SK-N-SH (cell line): ENCODE measurements at places on chromosomes 6 and 20.

- H3K27ac ChIP-seq: no peak overlapping the region
- no peaks in the 10 kb centered on the region for H3K27me3 ChIP-seq
- DNase-seq: no peak
- H3K36me3 ChIP-seq: no peaks in the 10 kb centered on the region
- no peaks in the 10 kb centered on the region for H3K4me1 ChIP-seq
These were observed 655.2 kb upstream of the MAP3K7 start for GRCh38 chr6:91241946-91242613.

GRCh38 chr20:11229772-11230171, 556.0 kb upstream of the JAG1 start:
- H3K27me3 ChIP-seq: no peaks in the 10 kb centered on the region
- peak overlapping the region; percentile 74 for H3K27ac ChIP-seq
- H3K4me1 ChIP-seq: peaks cover 4% of the 10 kb centered on the region; the same call in 1 of the 2 replicates
- H3K4me3 ChIP-seq: no peak overlapping the region

- H3K4me1 ChIP-seq: no peaks in the 10 kb centered on the region
- no peak for DNase-seq
- no peaks in the 10 kb centered on the region for H3K36me3 ChIP-seq
- H3K27ac ChIP-seq: no peak overlapping the region
These were observed 20.9 kb downstream of the L3MBTL1 start for GRCh38 chr20:43528258-43528875.

- DNase-seq: no peak
- H3K27ac ChIP-seq: no peak overlapping the region; the same call in 1 of the 2 replicates
- H3K27me3 ChIP-seq: no peaks in the 10 kb centered on the region
- H3K4me1 ChIP-seq: peaks cover 2% of the 10 kb centered on the region; the same call in 1 of the 2 replicates
- no peaks in the 10 kb centered on the region for H3K36me3 ChIP-seq
These were observed 6.6 kb upstream of the TP53RK start for GRCh38 chr20:46695892-46696291.

DNA sequence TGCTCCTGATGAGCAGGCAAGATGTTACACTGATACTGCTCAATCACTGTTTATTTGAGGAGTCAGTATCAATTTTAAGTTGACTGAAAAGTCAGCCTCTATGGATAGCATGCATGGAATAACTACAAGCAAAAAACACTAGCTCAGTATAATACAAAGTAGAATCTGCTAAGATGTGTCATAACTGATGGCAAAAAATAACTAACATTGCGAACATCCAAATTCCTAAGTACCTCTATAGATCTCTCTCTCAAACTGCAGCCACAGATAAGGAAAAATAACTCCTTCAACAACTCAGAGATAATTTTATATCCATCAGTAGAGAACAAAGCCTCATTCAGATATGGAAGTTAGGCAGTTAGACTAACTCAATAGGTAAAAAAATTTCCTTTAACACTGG, 16.3 kb downstream of the HDAC2 start:
- no peak overlapping the region for H3K4me3 ChIP-seq
- peaks cover 83% of the 10 kb centered on the region for H3K36me3 ChIP-seq
- DNase-seq: no peak
- no peaks in the 10 kb centered on the region; the same call in 1 of the 2 replicates for H3K4me1 ChIP-seq

GRCh38 chr20:17622851-17623508, 53.1 kb downstream of the DSTN start:
- no peak overlapping the region for H3K4me3 ChIP-seq
- H3K27me3 ChIP-seq: no peaks in the 10 kb centered on the region
- H3K27ac ChIP-seq: no peak overlapping the region
- H3K36me3 ChIP-seq: peaks cover 3% of the 10 kb centered on the region
- H3K4me1 ChIP-seq: no peaks in the 10 kb centered on the region

GRCh38 chr6:31070711-31071197, 41.6 kb downstream of the C6orf15 start:
- H3K36me3 ChIP-seq: no peaks in the 10 kb centered on the region
- H3K27me3 ChIP-seq: no peaks in the 10 kb centered on the region
- DNase-seq: no peak
- H3K4me3 ChIP-seq: no peak overlapping the region
- peaks cover 6% of the 10 kb centered on the region; the same call in 1 of the 2 replicates for H3K4me1 ChIP-seq
- no peak overlapping the region for H3K27ac ChIP-seq

DNA sequence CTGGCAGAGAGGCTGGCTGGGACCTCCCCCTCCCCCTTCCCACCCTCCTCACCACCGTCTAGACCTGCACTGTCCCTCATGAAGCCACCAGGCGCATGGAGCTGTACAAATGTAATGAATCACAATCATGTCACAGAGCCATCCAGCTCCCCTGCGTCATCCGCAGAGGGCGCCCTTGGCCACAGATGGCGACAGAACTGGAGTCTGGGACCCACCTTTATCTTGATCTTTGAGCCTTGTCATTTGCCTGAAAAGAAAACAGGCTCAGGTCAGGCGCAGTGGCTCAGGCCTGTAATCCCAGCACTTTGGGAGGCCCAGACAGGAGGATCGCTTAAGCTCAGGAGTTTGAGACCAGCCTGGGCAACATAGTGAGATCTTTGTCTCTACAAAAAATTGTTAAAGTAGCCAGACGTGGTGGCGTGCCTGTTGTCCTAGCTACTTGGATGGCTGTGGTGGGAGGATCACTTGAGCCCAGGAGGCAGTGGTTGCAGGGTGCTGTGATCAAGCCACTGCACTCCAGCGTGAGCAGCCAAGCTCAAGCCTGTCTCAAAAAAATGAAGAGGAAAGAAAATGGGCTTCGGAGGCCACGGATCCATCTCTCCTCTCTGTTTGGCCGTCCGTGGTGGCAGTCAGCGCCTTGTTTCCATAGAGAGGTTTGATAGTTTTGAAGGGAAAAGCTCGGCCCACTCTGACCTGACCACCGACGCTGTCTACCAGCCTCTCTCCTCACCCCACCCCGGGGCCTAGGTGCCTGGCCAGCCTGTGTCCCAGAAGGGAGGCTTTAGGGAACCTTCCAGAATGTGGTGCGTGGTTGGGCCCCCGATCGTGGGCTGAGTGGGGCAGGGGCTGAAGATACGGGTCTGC, 6.2 kb downstream of the COL9A3 start:
- DNase-seq: peak; percentile 89
- no peak overlapping the region for H3K27ac ChIP-seq
- H3K4me3 ChIP-seq: no peak overlapping the region

DNA sequence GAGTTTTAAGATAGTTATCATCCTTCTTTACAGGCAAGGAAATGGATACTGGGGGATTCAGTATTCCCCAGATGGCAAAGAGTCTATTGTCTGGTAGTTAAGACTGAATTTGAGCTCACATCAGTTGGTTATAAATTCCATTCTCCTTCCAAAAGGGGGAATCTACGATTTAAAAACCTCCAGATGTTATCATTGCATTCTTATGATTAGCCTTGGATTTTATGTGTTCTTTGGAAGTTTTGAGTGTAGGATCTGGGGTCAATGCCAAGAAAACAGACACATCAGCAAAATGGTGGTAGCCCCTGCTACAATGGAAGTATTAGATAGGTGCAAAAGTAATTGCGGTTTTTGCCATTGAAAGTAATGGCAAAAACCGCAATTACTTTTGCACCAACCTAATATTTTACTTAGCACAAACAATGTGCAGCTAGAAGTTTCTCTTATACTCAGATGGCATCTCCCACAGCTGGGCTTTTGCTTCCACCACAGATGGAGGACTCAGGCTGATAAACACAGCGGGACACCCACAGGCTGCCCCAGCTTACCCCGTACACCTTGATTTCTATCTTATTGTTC, 168.2 kb upstream of the RIN2 start:
- no peak for DNase-seq
- peaks cover 21% of the 10 kb centered on the region; the same call in 1 of the 2 replicates for H3K27me3 ChIP-seq
- no peaks in the 10 kb centered on the region for H3K4me1 ChIP-seq
- no peak overlapping the region for H3K27ac ChIP-seq

- DNase-seq: peak; percentile 52
- H3K36me3 ChIP-seq: no peaks in the 10 kb centered on the region
- no peaks in the 10 kb centered on the region for H3K27me3 ChIP-seq
- H3K4me3 ChIP-seq: no peak overlapping the region
These were observed 214.3 kb upstream of the MARCKS start for GRCh38 chr6:113642714-113643406.

GRCh38 chr20:15986690-15987089, 586.6 kb downstream of the KIF16B start:
- DNase-seq: no peak
- H3K27me3 ChIP-seq: no peaks in the 10 kb centered on the region
- no peak overlapping the region for H3K27ac ChIP-seq
- no peaks in the 10 kb centered on the region for H3K4me1 ChIP-seq

GRCh38 chr20:8842525-8842924, 226.4 kb upstream of the PLCB4 start:
- H3K36me3 ChIP-seq: no peaks in the 10 kb centered on the region
- no peaks in the 10 kb centered on the region for H3K27me3 ChIP-seq
- no peak overlapping the region for H3K27ac ChIP-seq
- DNase-seq: no peak

DNA sequence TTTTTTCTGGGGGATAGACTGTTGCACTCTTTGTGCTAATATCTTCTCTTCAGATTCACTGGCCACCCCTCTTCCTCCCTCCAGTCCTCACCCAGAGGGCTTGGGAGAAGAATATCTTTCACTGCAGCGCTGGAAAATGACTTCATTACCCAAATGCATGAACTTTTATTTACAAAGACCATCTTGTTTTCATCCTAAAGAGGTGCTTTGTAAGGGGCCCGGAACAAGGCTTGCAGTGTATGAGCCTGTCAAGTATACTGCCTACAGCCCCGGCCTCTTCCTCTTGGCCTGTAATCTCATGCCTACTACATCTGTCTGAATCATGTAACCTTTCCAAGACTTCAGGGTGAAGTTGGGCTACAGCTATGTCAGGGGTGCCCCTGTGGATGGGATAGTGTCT, 554 bp upstream of the LAMA4 start:
- DNase-seq: no peak
- no peak overlapping the region for H3K4me3 ChIP-seq
- H3K27ac ChIP-seq: no peak overlapping the region
- no peaks in the 10 kb centered on the region for H3K27me3 ChIP-seq

DNA sequence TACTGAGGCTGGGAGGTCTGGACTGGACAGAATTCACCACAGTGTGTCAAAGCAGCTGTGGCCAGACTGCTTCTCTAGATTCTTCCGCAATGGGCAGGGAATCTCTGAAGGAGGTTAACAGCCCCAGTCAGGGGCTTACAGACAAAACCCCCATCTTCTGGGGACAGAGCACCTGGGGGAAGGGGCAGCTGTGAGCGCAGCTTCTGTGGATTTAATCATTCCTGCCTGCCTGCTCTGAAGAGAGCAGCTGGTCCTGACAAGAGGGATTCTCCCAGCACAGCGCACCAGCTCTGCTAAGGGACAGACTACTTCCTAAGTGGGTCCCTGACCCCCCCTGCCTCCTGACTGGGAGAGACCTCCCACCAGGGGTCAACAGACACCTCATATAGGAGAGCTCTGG, 32.5 kb upstream of the UNC93A start:
- H3K27ac ChIP-seq: no peak overlapping the region
- no peaks in the 10 kb centered on the region for H3K4me1 ChIP-seq
- no peaks in the 10 kb centered on the region for H3K36me3 ChIP-seq
- no peak for DNase-seq
- no peak overlapping the region for H3K4me3 ChIP-seq

DNA sequence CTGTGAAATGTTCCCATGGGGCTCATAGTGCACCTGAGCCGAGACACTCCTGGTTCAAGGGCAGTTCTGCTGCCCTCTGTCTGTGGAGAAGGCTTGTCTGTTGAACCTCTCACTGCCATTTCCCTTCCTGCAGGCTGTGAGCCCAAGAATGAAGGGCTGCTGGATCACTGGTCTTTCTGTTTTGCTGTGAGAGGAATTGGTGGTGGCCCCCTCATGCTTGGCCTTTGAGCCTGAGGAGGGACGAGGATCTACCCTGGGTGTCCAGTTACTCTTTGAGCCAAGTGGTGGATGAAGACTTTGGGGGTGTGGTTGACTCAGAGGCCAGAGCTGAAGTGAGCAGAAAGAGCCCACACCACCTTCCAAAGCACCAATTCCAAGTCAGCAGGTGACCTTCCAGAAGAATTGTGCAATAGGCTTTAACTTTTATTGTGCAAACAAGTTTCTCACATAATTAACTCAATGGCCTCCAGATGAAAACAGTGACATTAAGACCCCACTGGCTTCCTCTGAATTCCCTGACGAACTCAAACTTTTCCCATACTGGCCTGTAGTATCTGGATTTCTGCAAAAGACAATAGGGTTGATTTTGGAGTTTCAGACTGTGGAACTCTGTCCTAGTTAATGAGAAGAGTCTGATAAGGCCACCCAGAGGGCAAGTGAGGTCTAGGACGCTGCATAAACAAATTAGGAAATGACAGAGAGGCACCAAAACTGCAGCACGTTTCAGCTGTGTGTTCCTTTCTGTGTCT, 101.5 kb downstream of the PHACTR3 start:
- no peak overlapping the region for H3K27ac ChIP-seq
- no peaks in the 10 kb centered on the region for H3K4me1 ChIP-seq
- no peaks in the 10 kb centered on the region for H3K27me3 ChIP-seq
- no peaks in the 10 kb centered on the region for H3K36me3 ChIP-seq

GRCh38 chr20:50915424-50915823, 15.8 kb downstream of the ADNP start:
- peaks cover 73% of the 10 kb centered on the region for H3K4me1 ChIP-seq
- no peak overlapping the region for H3K4me3 ChIP-seq
- peaks cover 34% of the 10 kb centered on the region for H3K36me3 ChIP-seq
- no peaks in the 10 kb centered on the region for H3K27me3 ChIP-seq

DNA sequence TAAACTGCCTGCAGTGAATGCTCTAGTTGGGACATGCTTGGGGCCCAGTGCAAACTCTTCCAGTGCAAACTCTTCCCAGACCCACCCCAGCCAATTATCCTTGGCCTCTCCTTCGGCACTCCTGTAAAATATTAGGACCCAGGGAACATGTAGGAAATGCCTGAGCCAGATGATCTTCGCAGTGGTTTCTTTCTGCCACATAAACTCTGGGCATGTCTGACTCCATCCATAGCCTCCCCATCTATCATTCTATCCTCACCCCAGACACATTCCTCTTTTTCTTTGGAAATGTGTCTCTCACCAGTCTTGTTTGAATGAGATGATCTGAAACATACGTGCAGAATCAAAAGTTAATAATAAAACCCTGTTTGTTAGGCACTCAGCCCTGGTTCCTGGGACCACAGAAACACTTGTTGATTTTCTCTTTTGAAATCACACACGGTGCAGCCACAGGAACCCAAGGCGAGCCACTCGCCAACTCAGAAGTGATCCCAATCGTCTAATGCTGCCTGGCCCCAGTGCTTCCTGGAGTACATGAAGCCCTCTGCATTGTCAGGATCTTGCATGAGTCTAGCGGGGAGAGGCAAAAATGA, 108.9 kb upstream of the CST7 start:
- no peaks in the 10 kb centered on the region for H3K36me3 ChIP-seq
- H3K27me3 ChIP-seq: no peaks in the 10 kb centered on the region
- DNase-seq: no peak
- H3K4me1 ChIP-seq: no peaks in the 10 kb centered on the region
- no peak overlapping the region for H3K4me3 ChIP-seq
- H3K27ac ChIP-seq: no peak overlapping the region

DNA sequence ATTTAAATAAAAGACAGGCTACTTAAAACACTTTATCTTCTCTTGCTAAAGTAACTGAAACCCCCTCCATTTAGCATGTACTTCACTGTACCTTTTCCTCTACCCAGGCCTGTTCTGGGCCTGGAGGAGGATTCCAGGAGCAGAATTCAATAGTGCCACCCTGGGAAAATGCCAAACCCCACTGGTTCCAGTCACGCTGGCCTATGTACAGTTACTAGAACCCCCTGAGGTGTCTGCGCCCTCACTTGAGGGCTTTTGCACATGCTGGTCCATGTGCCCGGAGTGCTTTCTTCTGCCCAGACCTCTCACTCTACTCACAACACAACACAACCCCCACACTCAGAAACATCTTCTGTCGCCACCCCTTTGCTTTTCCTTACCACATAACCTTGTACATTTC, 45.5 kb downstream of the TRAM2 start:
- H3K27ac ChIP-seq: peak overlapping the region; percentile 0; the same call in 1 of the 2 replicates
- H3K27me3 ChIP-seq: no peaks in the 10 kb centered on the region
- no peak overlapping the region for H3K4me3 ChIP-seq
